ENCODE measurements at places on chromosomes 7 and 10.

GRCh38 chr10:35236739-35237138 is 99.6 kb upstream of the CCNY start:
- no peak for DNase-seq

DNA sequence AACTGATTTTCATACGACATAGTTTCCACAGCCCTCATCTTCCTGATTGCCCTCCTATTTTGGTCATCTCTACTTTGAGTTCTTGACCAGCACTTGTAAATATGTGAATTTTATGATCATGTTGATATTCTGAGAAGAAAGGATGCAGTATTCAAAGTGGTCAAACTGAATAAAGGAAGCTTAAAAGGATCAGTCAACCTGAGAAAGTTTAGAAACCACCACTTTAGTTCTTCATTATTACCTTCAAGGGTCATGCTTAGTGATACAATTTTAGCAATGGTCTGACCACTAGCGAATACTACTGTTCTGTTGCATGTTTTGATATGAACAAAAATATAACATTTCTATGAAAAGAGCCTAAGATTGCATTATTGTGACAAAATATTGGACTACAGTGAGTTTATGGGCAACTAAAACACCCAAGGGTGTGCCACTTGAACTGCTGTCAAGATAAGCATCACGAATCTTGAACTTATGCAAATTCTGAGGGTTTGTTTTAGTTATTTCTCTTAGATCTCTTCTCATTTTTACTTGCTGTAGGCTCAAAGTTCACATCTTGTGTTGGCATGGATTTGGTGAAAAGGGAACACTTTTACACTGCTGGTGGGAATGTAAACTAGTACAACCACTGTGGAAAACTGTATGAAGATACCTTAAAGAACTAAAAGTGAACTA is 247.7 kb downstream of the IPMK start:
- no peak for DNase-seq

- DNase-seq: no peak
These were observed 29.2 kb upstream of the ADGRA1 start for GRCh38 chr10:133058331-133059092.

- DNase-seq: no peak
These were observed 3.6 kb downstream of the ARL3 start for GRCh38 chr10:102710609-102711008.

GRCh38 chr10:103566536-103566935 is 73.0 kb downstream of the NEURL1 start:
- no peak for DNase-seq

DNA sequence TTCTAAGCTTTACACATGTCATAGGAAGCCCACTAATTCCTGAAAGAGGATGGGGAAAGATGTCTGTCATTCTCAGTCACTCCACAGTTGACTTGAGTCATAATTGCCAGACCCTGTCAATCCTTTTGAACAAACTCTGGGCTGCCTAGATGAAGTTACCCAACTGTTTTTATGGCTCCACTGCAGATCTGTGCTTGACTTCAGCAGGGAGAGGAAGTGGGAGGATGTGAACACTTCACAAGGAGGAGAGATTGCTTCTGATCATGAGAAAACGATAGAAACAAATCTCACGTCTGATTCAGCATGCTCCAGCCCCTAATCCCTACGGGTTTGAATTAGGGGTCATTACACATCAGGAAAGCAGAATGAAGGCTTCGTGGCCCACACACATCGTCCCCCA is 596.6 kb upstream of the CELF2 start:
- DNase-seq: peak; percentile 50

DNA sequence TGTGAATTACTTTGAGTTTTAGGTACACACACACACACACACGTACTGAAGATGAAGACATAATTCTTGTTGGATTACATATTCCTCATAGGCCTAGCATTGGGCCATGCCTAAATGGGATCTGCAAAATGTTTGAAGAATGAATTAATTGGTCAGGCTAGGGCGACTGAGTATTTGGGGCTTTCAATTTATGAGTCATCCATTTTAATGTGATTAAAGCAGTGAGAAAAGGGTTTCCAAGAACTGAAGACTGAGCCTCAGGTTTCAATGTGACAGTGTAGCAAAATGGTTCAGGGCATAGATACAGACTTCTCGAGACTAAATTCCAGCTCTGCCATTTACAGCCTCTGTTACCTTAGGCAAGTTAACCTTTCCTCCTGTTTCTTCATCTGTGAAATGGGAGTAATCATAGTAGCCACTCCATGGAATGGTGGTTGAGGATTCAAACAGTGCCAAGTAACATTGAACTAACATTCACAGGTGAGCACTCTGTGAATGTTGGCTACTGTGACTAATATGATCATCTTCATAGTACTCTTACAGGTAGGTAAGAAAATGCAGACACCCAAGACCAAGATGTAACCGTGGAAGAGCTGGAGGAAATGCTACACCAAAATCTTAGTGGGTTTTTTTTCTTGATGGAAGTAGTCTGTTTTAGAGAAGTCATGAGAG is 7.6 kb downstream of the BPGM start:
- DNase-seq: no peak

DNA sequence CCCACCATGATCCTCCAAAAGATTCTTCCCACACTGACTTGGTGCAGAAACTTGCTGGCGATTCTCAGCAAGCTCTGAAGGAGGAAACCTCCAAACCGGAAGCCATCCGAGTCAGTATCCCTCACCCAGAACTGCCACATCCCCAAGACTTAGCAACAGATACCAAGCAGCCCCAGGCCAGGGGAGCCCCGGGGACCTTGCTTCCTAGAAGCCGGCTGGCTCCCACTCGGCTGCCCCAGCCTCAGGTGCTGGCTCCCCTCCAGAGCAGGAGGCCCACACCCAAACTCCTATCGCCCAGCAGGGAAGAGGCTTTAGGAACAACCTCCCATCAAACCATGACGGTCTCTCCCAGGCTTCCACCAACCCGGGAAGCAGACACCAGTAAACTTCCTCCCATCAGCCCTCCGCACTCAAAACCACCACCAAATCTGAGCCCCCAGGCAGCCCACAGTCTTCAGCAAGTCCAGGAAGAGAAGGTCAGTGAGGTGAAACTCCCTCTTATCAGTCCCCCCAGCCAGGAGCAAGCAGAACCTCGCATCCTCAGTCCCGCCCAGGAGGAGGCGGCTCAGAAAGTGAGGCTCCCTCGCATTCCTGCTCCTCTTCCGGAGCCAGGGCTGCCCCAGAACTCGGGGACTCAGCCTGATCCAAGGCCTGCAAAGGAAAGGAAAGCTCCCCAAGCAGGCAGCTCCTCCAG is 82.3 kb downstream of the LRGUK start:
- no peak for DNase-seq

DNA sequence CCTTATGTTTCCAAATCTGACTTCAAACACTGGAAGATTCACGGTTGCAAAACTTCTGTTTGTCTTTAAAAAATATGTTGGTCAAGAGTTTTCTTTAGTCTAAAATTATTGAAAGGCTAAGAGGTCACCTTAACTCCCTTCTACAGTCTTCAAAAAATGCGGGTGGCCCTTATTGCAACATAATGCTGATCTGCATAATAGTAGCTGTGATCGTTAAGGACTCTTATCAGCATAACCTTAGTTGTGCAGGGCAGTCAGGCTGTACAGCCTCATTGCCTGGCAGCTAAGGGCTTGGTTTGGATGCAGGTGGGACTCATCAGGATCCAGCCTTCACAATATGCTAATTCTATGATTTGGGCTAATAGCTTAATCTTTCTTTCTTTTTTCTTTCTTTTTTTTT is 15.0 kb downstream of the KIAA1217 start:
- DNase-seq: no peak

DNA sequence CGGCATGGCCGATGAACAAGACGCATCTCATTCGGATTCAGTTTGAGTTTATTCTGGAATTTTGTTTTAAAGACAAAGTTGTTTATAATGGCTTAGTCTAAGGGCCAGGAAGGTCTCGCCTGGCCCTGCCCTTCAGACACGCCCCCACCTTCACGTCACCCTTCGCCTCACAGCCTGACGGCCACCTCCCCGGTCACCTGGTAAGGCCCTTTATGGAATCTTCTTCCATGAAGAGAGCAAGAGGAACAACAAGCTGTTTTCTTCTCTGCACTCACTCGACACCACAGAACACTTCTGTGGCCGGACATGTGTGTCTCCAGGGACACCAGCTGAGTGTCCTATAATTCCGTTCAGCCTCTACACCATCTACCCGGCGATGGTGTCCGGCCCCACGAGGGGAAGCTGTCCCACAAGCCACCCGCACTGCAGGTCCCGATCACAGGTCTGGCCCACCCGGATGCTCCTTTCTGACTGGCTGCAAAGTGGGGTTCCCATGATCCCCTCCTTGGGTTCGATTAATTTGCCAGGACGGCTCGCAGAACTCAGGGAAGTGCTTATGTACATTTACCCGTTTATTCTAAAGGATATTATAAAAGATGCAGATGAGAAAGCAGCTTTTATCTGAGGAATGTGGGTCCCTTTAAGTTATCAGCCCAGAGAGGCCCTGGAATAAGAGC is 17.4 kb upstream of the KNDC1 start:
- DNase-seq: no peak

GRCh38 chr10:5814110-5815107 is 1.2 kb upstream of the GDI2 start:
- DNase-seq: no peak

DNA sequence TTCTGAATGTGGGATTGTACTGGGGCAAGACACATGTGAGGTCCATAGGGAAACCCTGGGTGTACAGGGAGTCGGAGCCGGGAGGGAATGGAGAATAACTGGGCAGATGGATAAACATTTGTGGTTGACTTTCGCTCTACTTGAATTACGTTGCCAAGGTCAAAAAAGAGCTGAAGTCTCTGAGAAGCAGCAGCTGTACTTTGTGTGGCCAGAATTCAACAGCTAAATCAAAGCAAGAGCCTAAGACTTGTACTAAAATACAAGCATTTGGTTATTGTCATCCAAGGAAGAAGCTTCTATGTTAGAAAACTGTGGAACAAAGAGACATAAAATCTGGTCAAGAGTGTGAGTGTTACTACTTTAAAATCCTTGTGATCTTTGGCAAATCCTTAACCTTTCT is 457.2 kb downstream of the ARL4A start:
- no peak for DNase-seq

DNA sequence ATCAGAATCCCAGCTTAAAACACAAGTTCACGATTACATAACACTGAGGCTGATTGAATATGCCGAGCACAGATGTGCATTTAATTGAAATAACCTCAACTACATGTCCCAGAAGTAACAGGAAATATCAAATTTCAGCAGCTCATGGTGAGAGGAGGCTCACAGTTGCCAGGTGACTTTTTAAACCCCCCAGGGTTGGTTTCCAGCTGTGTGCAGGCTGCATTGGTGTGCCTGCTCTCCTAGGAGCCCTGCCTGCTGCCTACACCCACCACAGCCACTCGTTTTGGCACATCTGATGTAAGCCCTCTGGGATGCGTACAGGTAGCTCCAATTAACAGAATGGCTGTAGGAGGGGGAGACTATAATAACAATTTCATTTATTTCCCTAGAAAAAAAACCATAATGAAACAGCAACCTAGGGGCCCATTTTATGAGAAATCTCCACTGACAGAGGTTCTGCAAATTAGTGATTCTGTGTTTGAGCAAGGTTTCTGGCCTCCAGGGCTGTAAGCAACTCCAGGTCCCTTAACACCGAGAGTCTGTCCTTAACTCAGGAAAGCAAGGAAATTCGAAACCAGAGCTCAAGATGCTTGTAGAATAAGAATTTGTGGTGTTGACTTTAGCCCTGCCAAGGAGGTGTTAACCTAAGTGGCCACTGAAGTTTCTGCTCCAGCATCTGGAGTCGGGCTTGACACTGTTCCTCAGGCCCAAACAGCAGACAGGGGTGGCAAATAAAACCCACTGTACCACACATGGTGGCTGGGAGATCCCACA is 161.9 kb downstream of the BMPER start:
- DNase-seq: no peak

DNA sequence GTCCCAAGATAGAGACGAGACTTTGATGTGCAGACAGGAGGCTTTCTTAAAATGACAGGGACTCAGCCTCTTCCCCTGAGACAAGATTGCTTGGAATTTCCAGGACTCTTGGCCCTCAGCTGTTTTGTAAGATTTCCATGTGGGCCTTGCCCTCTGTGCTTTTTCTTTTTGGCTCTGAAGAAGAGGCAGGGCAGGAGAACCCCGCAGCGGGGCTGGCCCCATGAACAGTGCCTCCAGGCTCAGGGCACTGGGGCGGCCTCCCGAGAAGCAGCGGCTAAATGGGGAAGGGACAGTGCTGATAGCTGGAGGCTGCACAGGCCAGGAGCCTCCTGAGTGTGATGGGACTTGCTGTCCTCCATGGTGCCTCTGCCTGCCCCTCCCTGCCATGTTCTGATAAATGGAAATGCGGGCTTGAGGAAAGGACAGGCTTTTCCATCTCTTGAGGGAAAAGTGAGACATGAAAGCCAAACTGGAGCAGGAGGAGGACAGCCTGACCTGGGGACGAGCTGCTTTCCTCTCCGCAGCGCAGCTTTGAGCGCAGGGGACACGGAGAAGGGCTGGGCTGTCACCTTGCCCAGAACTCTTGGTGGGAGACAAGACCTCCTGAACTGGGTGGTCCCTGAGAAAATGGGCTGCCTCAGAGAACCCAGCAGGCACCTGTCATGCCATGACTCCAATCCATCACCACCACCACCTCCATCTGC is 12.1 kb downstream of the SAP25 start:
- DNase-seq: no peak

DNA sequence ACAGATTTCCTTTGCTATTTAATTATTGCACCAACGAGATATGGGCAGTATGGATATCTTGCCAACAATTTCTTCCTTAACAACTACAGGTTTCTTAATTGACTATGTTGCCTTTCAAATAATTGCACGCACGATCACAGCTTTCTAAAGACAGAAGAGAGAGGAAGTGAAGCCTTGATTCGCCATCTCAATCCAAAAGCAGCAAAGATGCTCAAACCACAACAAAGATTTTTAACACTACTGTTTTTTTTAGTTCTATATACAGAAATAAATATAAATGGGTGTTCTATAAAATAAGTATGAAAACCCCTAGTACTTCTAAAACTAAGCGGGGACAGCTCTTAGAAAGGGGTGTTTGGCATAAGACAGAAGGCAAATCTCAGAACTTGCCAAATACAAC is 251.3 kb downstream of the SFMBT2 start:
- DNase-seq: no peak

- no peak for DNase-seq
These were observed 106.7 kb downstream of the LHPP start for GRCh38 chr10:124568339-124568738.

GRCh38 chr10:114300036-114300645 is 61.1 kb downstream of the VWA2 start:
- no peak for DNase-seq

DNA sequence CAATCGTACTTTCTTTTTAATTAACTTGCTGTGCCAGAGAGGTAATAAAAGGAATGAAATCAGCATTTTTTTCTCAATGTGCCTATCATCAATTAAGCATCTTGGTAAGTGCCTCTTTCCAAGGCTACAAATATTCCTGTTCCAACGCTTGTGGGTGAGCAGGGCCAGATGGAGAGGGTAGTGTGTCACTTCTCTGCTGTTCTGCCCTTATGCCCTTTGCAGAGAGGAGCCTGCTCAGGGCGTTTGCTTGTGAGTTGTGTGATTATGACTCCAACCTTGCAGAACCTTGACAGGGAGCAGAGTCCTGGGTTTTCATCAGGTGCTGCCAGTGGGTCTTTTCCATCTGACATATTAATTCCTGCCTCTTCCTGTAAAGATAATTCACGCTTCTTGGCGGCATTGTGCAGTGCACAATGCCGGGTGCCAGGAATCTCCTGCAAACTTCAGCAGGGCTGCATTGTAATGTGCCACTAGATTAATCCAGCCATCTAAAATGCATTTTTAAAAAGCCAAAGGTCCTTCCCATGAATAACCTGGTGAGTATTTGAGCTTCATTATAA is 234.4 kb downstream of the ARHGAP12 start:
- DNase-seq: no peak

Measured in putamen (tissue), 1 donor.